NCI-H774 (cell line): ENCODE measurements at places on chromosomes 6 and 20.

GRCh38 chr6:82951935-82952334 is 113.7 kb downstream of the UBE3D start:
- DNase-seq, result no peak

- DNase-seq, result no peak
These were observed 108.3 kb downstream of the PSMB1 start for GRCh38 chr6:170444811-170445211.

DNA sequence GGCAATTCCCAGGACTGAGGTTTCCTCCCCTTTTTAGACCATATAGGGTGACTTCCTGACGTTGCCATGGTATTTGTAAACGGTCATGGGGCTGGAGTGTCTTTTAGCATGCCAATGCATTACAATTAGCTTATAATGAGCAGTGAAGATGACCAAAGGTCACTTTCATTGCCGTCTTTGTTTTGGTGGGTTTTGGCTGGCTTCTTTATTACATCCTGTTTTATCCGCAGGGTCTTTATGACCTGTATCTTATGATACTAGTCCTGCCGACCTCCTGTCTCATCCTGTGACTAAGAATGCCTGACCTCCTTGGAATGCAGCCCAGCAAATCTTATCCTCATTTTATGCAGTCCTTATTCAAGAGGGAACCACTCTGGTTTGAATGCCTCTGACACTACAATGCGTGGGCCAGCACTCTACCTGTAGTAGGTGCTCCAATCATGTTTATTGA is 190.1 kb downstream of the KCNQ5 start:
- no peak for DNase-seq

DNA sequence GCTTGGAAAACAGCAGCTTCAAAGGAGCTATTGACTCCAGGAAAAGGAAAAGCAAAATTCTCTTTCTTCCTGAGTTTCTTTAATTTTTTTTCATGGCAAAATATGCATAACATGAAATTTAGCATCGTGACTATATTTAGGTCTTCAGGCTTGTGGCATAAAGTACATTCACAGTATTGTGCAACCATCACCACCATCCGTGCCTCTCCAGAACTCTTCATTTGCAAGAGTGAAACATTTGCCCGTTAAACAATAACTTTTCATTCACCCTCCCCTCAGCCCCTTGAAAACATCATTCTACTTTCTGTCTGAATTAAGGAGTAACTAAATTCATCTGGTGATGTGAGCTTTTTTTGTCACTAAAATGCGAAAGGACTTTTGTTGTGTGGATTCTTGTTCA is 251.7 kb downstream of the PHACTR1 start:
- DNase-seq, result no peak

DNA sequence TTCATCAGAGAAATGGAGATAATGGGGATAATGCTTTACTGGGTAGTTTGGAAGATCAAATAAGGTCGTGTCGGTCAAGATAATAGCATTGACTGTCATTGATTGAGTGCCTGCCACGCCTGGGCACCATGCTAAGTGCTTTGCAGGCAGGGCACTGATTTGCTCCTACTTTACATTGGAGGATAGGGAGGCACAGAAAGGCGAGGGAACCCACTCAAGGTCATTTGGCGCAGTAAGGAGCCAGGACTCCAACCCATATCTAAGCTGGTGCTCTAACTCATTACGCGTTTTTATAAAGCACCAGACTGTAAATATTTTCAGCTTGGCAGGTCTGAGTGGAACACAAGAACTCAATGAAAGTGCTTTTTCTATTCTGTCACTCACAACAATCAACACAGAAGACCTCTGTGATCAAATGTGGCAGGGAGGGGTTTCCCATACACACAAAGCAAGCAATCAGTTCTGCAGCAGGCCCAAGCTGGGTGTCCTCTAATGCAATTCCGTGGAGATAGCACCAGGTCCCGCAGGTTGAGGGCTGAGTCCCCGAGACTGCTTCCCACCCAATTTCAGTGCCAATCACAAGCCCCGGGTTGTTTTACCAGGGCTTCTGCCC is 373.6 kb downstream of the CDH26 start:
- DNase-seq, result no peak

- DNase-seq, result no peak
These were observed 7.3 kb upstream of the DSP start for GRCh38 chr6:7534192-7534591.

DNA sequence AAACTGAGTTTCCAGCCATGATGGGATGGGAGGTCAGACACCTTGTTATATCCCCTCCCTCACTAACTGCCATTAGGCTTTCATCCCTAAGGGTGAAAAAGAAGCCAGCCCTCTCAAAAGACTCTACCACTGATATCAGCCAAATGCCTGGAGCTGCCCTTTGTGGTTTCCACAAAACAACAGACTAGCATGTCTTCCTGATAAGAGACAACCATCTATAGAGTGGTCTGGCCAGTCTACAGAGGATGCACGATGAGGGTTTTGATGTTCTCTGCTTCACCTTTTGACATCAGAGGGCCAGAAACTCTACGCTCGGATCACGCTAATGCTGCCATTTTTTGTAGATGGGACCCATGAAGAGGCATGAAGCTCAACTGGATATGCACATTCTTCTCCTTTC is 61.7 kb upstream of the ARHGAP18 start:
- DNase-seq, result no peak

DNA sequence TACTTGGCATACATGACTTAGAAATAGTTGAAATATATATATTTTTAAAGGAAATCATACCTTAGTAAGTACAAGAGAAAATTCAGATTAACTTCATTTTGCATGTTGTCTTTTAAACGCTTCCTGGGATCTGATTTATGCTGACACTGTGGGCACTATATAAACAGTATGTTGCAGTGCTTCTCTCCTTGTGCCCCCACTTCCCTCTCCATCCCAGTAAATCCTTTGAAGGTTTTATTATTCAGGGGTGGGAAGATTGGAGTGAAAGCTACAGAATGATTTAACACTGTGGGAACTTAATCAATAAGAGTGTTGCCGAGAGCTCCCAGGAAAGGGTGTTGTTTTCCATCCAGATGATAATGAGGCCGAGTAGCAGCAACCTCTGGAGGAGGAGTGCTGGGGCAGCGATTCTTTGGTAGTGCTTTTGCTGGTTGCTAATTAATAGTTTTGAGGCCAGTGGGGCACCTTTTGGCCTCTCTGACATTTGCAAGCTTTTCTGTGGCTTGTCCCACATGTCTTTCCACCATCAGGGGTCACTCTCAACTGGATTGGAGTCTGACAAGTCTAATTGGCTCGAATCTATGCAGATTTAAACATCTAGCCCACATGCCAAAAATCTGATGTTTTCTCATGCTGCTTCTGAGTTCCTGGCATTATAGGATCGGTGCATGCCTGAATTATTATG is 183.0 kb upstream of the MMS22L start:
- DNase-seq, result no peak
